Central memory CD8-positive, alpha-beta T cell (primary cell): ENCODE measurements at places on chromosomes 11 and 22.

DNA sequence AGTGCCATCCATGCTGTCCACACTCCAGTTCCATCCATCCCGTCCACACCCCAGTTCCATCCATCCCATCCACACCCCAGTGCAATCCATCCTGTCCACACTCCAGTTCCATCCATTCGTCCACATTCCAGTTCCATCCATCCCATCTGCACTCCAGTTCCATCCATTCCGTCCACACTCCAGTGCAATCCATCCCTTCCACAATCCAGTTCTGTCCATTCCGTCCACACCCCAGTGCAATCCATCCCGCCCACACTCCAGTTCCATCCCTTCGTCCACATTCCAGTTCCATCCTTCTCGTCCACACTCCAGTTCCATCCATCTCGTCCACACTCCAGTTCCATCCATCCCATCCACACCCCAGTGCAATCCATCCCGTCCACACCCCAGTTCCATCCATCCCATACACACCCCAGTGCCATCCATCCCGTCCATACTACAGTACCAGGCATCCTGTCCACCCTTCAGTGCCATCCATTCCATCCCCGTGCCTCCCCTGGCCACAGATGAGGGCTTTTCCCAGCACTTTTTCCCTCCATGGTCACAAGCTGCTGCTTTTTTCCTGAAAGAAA, 704.0 kb downstream of the BRD1 start:
- no peak for DNase-seq

- DNase-seq = no peak
These were observed 114.3 kb downstream of the INSC start for GRCh38 chr11:15229069-15229468.

DNA sequence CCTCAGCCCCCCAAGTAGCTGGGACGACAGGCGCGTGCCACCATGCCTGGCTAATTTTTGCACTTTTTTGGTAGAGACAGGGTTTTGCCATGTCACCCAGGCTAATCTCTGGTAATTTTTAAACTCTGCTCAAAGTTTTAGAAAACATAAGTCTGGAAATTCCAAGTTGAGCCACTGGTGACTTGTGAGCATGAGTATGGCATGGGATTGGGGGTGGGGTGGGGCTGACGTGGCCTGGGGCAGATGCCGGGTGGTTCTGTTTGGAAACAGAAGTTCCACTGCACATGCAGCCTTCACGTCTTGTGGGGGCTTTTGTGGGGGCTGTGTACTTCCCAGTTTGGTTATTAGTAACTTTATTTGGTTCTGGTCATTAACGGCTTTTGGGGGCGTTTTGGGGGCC, 67.3 kb downstream of the PTPRJ start:
- no peak for DNase-seq

DNA sequence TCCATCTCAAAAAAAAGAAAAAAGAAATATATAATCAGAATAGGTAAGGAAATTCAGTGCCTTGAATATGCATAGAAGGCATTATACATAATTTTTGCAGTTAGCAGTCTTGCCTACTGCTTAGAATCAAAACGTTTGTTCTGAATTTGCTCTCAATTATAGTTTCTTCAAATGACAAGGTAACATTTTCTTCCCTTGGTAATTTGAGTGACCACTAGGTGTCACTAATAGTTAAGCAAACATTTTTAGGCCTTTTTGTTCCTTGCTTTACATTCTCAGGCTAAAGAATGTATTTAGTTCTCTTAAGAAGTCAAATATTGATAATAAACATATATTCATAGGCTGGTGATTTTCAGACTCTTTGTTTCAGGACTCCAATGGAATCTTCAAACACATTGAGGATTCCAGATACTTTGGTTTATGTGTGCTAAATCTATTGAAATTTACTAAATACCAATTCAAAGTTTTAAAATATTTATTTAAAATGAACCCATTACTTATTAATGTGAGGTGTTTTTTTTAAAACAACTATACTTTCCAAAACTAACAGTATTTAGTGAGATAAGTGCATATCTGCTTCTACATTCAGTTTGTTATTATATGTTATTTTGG, 55.0 kb upstream of the DEPDC7 start:
- DNase-seq = no peak

GRCh38 chr11:71532036-71532610, 5.1 kb downstream of the KRTAP5-7 start:
- no peak for DNase-seq

GRCh38 chr22:39514373-39514973, 5.9 kb upstream of the ATF4 start:
- DNase-seq = no peak

GRCh38 chr11:93727985-93728791, 13.1 kb downstream of the TAF1D start:
- DNase-seq = no peak

DNA sequence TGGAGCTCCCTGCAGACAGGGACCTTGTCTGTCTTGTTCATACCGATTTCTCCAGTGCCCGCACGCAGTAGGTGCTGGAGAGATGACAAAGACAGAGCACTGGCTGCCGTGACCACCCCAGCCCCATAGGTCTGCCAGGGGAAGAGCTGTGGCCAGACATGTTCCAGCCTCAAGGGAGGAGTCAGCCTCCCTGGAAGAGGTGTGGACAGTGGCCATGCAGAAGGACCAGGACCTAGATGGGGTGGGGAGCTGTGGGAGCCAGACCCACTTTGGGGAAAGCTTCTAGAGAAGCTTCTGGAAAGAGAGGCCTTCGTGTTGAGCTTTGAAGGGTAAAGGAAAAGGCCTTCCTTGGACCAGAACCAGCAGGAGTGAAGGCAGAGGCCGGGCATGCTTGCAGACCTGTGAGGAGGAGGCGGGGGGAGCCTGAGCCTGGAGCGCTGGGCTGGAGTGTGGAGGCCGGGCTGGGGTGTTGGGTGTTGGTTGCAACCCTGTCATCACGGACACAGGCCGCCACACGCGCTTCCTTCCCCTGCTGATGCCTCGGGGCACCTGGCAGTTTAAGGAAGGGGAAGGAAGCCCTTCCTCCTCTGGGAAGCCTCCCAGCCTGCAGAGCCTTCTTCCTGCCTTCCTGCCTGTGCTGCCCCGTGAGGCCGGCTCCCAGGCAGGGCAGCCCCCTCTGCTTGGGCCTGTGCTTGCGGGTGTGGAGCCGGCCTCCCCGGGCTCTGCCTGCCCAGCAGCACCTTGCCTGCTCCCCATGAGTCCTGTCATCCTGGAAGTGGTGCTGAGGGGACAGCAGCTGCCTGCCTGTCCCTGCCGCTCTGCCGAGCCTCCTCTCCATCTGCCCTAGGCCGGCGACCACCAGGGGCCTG, 12.3 kb downstream of the RELT start:
- no peak for DNase-seq

- no peak for DNase-seq
These were observed 44.3 kb downstream of the POLD3 start for GRCh38 chr11:74636630-74637184.

DNA sequence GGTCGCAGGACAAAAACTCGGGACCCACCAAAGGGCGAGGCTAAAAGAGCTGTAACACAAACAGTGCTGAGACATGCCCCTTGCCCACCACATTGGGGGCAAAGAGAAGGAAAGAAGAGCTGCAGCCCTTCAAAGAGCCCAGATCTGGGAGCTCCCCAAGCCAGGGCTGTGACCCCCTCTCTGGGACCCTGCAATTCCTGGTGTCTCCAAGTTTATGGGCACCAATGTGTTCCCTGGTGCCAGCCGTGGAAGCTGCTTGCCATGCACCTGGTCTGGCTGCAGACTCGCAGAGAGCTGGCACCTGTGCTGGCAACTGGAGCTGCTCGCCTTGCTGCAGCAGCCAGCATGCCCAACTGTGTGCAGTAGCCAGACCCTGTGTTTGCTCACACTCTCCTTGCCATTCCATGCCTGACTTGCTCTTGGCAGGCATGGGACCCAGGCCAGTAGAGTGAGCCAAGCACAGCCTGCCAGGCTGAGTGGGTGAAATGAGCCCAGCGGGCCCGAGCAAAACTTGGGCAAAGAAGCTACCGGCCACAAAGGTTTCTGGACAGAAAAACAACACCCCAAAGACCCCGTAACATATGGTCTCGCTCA, 16.0 kb downstream of the RRP8 start:
- no peak for DNase-seq

DNA sequence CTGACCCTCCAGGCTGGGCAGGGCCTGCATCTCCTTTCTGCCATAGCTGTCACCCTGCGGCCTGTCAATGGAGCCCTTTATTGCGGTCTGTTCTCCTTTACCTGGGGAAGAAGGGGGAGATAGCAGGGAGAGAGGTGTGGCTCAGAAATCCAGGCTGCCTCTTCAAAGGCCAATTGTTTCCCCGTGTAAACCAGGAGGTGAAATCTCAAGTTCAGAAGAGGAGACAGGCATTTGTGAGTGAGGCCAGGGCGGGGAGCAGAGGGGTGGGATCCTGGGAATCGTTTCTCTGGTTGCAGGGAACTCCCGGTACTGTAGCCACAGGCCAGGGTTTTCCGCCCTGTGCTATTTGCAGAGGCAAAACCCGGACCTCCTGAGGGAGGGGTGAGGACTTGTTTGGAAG, 9.1 kb downstream of the DCPS start:
- DNase-seq = no peak

DNA sequence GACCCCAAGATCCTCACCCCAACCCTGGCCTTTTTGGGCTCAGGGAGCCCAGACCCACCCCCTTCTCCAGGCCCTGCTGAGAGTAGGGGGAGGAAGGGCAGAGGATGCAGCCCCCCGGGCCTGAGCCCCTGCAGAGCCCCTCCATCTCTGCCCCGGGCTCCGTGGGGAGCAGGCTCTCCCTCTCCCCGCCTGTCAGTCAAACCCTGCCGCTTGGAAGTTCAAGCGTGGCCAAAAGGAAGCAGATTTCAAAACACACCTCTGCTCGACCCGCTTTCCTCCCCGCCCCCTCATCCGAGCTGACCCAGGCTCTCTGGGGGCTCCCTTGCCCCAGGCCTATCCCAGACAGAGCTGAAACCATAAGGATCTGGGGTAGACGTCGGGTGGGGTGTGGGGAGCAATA, 39.0 kb upstream of the CD82 start:
- DNase-seq = no peak

DNA sequence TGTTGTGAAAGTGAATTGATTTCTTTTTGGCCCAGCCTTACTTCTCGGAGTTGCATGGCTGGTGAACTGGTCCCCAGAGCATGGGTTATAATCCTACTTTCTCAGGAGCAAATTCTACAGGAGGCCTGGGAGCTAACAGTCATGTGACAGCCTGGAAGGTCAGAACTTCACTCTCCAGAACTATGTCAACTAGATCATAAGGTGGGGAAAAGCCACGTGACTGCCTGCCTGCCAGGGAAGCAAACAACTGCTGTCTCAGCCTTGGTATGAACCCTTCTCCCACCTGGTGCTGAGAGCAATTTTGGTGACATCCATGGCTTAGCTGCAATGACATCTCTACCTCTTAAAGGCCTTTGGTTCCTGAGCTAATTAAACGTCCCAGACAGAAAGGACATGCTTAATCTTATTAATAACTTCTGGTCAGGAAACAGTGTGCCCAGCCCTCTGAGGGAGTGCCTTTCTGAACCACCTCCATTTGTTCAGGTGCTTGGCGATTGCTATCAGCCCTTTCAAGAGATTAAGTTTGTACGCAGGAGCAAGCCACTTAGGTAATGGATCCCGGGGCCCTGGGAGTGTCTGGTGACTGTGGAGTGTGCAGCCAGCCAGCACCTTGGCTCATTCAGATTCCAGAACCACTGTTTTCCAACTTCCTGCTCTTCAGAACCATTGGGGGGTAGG, 1.4 kb upstream of the CREB3L1 start:
- no peak for DNase-seq

GRCh38 chr22:34105461-34106062, 185.3 kb upstream of the LARGE1 start:
- no peak for DNase-seq

- no peak for DNase-seq
These were observed 5.6 kb upstream of the MFNG start for GRCh38 chr22:37491559-37492427.

GRCh38 chr22:44693756-44694155, 8.2 kb upstream of the PRR5 start:
- no peak for DNase-seq

- no peak for DNase-seq
These were observed 7.8 kb downstream of the PIK3IP1 start for GRCh38 chr22:31284281-31285155.

DNA sequence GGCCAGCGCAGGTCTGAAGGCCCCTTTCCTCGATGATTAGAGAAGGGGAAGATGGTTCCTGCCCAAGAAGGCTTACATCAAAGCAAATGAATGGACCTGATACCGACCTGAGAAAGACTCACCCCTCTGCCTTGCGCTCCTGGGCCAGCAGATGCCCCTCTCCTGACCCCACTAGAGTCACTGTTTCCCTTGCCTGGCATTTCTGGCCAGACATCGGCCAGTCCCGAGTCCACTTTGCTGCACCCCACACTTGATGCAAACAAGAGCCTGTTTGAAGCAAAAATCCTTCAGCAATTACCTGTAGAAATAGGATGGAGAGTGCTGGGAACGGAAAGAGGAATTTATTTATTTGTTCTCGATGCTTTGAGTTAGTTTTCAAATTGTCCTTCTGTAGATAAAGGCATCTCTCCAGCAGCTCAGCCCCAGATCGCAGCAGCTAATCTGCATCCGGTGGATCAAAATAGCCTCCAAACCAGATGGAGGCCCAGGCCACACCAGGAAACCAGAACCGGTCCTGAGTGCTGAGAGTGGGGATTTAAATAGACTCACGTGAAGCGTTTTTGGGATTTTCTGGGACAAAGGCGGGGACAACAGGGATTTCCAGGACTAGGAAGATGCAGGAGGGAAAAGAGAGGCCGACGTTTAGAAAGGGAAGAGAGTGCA, 148.6 kb downstream of the TRIM29 start:
- no peak for DNase-seq

DNA sequence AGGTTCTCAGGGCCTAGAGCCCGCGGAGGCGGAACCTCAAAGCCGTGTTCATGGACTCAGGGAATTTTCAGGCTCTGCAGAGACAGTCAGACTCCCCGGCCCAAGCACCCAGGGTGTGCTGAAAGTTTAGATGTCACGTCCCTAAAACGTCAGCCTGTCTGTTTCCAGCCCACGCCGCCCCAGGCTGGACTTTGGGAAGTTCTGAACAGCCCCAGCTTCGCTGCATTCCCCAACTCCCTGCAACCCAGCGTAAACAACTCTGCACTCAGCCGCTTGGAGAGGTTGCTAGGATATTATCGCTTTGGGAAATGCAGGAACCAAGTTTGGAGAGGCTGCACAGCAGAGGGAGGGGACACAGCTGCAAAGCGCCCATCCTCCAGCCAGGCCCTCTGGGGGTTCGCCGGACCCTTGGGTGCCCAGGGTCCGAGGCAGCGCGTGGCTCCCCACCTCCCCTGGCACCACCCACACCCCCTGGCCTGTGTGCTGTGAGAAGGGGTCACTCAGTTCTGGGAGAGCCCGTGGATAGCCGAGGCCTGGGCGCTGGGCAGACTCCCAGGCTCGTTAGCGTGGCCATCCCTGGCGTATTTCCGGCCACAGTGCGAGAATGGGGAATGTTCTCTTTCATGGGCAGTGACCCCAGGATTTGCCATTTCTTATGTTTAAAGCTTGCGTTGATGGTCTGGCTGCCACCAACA, 120.5 kb upstream of the FGF3 start:
- DNase-seq = no peak

GRCh38 chr11:117551761-117552343, 224.2 kb downstream of the CEP164 start:
- DNase-seq = no peak
